Activated T-helper 17 cell treated with anti-CD3 and anti-CD28 coated beads, Interleukin-2, amount 50 U/mL, for 72 hours (primary cell): ENCODE measurements at places on chromosomes 6 and 20. TPM values are rescaled to one million over a fixed set of nuclear protein-coding genes. Genes with fewer than 3 reads are reported as not detected.

Gene RHAG
- not detected for total RNA-seq

Gene MATN4
- total RNA-seq, result 0.66 TPM

Gene POU5F1
- not detected for total RNA-seq

Gene HLA-DRB5
- total RNA-seq, result 17.6 TPM

Gene CST3
- not detected for total RNA-seq

Gene SLC24A3
- not detected for total RNA-seq

Gene IMPG1
- not detected for total RNA-seq

Gene TJAP1
- 37.8 TPM for total RNA-seq

Gene PRSS16
- total RNA-seq, result 1.8 TPM

Gene KCNK16
- total RNA-seq, result not detected

Gene EYS
- not detected for total RNA-seq

Gene SLC16A10
- 3.8 TPM for total RNA-seq

Gene MAP1LC3A
- total RNA-seq, result 4.6 TPM

Gene ADAM33
- not detected for total RNA-seq

Gene SERPINB6
- 22.1 TPM for total RNA-seq

Gene PGC
- total RNA-seq, result not detected

Gene APCDD1L
- not detected for total RNA-seq

Gene RAB44
- 0.32 TPM for total RNA-seq

Gene ULBP2
- not detected for total RNA-seq

Gene BPI
- not detected for total RNA-seq

Gene GRM4
- not detected for total RNA-seq

Gene TBX18
- not detected for total RNA-seq

Gene ATXN1
- 115 TPM for total RNA-seq

Gene OPRL1
- total RNA-seq, result 0.56 TPM

Gene UBD
- total RNA-seq, result 0.84 TPM

Gene SLC13A3
- total RNA-seq, result not detected

Gene C20orf141
- total RNA-seq, result not detected

Gene SRMS
- total RNA-seq, result not detected

Gene OR2H1
- not detected for total RNA-seq

Gene SOBP
- total RNA-seq, result not detected

Gene BMP6
- not detected for total RNA-seq

Gene TSHZ2
- 29.8 TPM for total RNA-seq

Gene SIRPB2
- not detected for total RNA-seq

Gene PACRG
- not detected for total RNA-seq

Gene GTSF1L
- total RNA-seq, result not detected

Gene KCNQ5
- 8.5 TPM for total RNA-seq

Gene HACE1
- total RNA-seq, result 44.2 TPM

Gene HLA-DRA
- 13.6 TPM for total RNA-seq

Gene TULP1
- total RNA-seq, result not detected

Gene RALY
- total RNA-seq, result 112 TPM

Gene CFAP206
- total RNA-seq, result not detected

Gene GRM1
- total RNA-seq, result not detected

Gene BFSP1
- total RNA-seq, result 0.48 TPM
